Sciatic nerve (tissue), 2 donors: ENCODE measurements at places on chromosomes 6 and 20. TPM values are rescaled to one million over a fixed set of nuclear protein-coding genes. Genes with fewer than 3 reads are reported as not detected.
A peak's percentile ranks its signal among the peaks of the same experiment; 100 is the strongest.

Gene TTK
- 0.80 TPM for total RNA-seq

Gene ANGPT4
- total RNA-seq = 0.27 TPM

Gene MARCKS
- total RNA-seq = 199 TPM

Gene CDSN
- total RNA-seq = not detected

Gene PRKN
- total RNA-seq = 15.9 TPM

Gene KIF25
- 1.6 TPM for total RNA-seq

- DNase-seq = no peak
Measured at GRCh38 chr20:4661191-4661590, 60.5 kb upstream of the PRND start.

DNA sequence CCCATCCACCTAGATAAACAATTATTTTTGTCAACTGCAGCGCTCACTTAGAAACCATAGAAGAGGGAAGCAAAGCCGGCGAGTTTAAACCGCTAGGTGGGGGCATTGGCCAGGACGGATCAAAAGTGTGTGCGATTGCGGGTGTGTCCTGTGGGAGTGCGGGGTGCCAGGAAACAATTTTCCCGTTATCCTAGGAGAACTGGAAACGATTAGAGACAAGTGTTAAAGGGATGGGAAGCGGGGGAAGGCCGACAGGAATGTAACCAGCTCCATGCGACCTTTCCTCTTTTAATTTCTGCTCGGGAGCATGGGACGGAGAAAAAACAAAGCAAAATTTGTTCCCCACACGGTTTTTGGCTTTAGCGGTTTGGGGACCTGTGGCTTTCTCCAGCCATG, 2.8 kb upstream of the HTR1B start:
- no peak for DNase-seq

- DNase-seq = no peak
Measured at GRCh38 chr6:142635130-142635529, 309.8 kb downstream of the HIVEP2 start.

- DNase-seq = no peak
Measured at GRCh38 chr6:149513915-149514314, 29.1 kb upstream of the ZC3H12D start.

GRCh38 chr6:108662702-108663101, 102.0 kb downstream of the FOXO3 start:
- no peak for DNase-seq

- no peak for DNase-seq
Measured at GRCh38 chr6:8225113-8225512, 122.8 kb upstream of the EEF1E1 start.

DNA sequence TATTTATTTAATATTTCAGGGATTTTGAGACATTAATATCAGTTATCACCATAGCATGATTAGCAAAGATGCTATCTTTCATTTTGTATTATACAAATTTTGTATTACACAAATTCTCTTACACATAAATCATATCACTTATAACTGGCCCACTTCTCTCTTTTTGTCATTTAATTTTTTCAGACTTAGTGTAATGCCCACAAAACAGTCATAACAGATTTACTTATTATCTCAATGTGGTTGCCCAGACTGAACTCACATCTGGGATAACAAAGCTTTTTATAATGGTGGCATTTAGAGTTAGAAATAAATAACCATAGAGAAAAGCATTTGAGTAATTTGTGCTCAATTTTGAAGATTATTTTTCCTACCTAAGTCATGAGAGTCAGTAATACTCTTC, 148.3 kb downstream of the TFAP2B start:
- no peak for DNase-seq

DNA sequence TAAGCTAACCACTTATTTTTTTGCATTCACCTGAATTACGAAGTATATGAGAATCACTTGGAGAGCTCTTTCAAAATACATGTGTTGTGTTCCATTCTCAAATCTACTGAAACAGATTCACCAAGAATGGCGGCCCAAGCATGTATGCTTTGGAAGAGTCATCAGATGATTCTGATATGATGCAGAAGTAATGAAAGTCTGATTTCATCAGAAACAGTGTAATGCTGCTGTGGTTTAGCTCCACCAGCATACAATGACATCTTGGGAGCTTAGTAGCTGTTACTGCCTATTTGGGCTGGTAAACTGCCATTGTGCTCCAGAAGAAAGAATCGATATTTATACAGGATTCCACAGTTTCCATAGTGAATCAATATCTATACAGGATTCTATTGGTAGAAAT, 52.9 kb downstream of the UBR2 start:
- DNase-seq = no peak

- DNase-seq = no peak
Measured at GRCh38 chr20:19540392-19540791, 217.7 kb upstream of the RIN2 start.

DNA sequence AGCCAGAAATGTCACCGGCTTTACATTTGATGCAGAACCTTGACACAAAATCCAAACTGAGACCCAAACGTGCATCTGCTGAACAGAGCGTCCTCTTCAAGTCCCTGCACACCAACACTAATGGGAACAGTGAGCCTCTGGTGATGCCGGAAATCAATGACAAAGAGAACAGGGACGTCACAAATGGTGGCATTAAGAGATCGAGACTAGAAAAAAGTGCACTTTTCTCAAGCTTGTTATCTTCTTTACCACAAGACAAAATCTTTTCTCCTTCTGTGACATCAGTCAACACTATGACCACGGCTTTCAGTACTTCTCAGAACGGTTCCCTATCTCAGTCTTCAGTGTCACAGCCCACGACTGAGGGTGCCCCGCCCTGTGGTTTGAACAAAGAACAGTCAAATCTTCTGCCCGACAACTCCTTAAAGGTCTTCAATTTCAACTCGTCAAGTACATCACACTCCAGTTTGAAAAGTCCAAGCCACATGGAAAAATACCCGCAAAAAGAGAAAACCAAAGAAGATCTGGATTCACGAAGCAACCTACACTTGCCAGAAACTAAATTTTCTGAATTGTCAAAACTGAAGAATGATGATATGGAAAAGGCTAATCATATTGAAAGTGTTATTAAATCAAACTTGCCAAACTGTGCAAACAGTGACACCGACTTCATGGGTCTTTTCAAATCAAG, 108.4 kb downstream of the RTN4IP1 start:
- no peak for DNase-seq

GRCh38 chr20:51482836-51483473, 59.6 kb downstream of the NFATC2 start:
- DNase-seq = peak; percentile 45

DNA sequence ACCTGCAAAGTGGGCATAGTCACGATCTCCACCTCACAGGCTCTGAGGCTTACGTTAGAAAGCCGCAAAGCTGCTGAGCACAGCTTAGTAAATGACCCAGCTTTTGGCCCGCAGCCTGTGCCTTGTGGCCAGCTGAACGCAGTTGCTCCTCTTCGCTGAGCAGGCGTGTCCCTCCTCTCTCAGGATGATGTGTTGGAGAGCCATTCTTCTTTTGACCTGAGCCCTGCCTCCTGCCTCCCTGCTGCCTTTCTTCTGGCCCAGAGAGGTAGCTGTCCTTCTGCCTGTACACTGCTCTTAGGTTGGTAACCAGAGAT, 47.6 kb upstream of the MYL9 start:
- DNase-seq = peak; percentile 82

GRCh38 chr6:111031151-111031550, 49.3 kb downstream of the RPF2 start:
- DNase-seq = no peak

DNA sequence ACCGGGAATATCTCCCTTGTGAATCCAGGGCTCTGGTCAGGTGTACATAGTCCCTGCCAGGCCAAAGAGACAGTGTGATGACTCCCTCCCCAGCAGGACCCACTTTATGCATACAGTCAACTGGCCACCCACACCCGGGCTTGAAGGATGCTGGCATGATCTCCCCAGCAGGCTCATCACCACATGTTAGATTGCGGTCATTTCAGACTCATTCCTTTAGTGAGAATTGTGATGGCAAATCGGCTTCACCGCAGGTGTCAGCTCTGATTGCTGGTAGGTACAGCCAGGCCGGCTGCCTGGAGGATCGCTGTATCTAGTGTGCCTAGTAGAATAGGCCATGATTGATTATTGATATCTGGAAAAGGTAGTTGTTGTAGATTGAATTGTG, 24.5 kb downstream of the CD83 start:
- no peak for DNase-seq

GRCh38 chr6:165804331-165805066, 141.5 kb upstream of the PDE10A start:
- DNase-seq = no peak

DNA sequence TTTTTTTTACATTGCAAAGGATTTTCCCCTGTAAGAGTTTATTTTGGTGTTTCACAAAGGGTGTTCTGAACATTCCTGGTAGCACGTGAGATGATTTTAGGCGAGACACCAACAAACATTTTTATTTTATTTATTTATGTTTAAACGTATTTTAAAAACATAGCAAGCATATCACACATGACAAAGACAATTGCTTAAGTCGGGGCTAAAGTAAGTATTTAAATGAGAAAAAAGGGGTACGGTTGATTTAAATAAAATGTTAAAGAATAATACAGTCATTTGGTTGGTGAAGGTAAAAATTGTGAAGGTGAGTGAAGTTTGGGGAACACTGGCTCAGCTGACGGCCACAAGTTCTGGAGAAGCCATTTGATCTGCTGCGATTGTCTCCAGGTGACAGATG, 129.7 kb downstream of the BMP7 start:
- no peak for DNase-seq

- no peak for DNase-seq
Measured at GRCh38 chr6:43178150-43178549, 3.8 kb upstream of the CUL9 start.

DNA sequence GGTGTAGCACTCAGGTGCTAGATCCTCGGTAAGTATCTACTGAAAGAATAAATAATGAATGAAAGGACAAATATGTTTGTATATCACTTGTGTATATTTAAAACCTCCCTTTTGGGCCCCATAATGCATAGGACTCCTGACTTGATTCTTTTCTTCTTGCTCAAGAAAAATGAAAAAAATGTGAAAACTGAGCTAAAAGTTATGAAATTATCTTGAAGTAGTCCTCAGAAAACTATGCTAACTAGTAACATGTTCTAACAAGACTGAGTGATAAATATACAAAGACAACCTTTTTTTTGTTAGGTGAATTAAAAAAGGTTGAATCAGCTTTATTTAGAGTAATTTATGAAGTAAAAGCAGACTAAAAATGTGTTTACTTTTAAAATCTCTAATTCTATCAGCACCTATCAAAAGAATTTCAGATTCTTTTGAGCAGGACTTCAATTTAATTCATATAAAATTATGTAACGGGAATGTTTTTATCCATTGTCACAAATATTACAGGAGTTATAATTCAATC, 247.8 kb upstream of the JAG1 start:
- no peak for DNase-seq

DNA sequence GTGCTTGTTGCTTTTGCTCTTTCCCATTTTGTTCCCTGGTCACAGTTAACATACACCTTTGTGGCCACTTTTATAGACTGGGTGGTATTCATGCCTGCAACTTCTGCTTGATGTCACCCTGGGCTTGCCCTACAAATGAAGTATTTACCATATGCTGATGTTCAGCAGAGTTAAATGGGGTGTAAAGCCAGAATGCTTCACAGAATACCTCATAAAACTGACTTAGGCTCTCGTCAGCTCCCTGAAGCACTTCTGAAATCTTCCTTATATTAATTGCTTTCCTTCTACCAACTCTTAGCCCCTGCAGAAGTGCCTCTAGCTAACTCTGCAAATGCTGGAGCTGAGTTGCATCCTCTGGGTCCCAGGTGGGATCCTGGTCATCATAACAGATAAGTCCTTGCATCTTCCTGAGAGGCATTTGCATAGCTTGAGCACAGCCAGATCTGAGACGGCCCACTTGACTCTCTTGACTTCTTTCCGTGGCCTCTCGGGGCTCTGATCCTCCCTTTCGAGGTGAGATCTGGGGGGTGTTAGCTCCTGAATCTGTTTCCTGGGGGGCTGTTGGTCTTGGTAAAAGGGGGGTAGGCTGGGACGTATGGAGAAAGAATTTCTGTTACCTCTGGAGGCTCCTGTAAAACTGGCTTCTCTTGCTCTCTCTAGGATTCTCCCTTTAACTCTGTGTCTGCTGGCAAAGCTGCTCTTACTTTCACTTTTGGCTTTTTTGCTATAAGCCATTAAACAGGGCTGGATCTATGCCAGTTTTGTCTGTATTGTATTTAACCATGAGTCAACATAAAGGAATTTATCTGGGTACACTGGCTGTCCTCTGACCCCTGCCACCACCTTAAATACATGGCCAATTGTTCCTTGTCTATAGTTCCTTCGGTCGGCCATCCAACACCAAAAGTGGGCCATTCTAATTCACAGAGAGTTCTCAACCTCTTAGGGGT, 223.0 kb upstream of the SYNCRIP start:
- no peak for DNase-seq

DNA sequence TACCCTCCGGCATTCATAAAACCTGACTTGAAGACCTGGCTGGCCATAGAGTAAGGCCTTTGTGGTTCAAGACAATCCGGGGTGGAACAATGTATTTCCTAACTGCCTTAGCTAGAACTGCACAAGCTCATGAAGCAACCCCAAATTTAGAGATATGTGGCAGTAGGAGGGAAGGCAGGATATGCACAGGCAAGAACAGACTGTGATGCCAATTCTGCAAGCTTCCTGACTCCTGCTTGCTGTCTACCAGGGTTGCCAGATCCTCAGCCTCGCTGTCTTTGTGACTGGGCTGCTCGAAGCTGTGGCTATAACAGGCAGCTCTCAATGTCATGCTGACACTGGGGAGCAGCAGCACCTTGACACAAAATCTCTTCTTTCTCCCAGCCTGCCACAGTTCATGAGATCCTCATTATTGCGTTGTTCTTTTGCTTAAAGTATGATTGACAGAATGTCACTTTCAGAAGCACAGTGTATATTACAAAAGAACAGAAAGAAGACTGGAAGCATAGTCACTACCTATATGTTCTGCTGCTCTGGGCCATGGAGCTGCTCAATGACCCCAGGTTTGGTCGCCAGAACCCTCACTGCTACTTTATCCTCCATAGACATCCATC, 18.3 kb upstream of the SHLD1 start:
- DNase-seq = no peak

GRCh38 chr6:21084656-21085055, 508.9 kb upstream of the SOX4 start:
- DNase-seq = no peak

DNA sequence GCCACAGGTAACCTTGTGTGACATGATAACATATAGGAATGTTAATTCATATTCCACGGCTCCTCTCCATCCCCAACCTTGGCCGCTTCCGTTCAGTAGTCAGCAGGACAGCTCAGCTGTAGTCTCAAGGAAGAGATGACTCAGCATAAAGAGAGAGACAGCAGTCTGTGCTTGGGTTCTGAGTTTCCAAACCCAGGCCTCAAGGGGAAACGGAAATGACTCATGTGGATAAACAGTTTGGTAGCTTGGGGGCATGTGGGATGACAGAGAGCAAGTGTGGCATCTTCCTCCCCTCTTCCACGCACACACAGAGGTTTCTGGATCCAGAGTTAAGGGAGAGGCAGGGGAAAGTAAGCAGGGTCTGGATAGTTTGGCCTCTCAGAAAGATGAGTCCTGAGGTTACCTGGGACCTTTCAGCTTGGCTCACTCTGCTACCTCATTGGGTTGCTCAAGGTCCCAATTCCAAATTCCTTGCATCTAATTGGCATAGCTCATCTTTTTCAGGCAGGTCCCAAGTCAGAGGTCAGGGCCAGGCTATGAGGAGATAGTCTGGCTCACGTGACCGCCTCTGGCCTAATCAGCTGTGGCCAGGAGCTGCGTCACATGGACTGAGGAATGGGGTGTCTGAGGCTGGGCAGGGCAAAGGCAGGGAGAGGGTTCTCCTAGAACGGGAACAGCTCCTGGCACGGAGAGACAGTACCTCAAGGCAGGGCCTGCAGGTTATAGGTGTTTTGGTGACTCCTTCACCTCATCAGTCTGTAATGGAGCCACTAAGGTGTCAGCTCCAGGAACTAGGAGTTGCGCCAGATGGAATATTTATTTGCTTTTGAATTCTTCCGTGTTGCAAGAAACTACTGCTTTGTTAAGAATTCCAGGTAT, 36.5 kb upstream of the MLN start:
- DNase-seq = no peak
